MV-4-11 (cell line): ENCODE measurements at places on chromosomes 3 and 15.

GRCh38 chr3:177378168-177378567 lies 180.9 kb upstream of the TBL1XR1 start:
- no peak for DNase-seq

- no peak for DNase-seq
Measured at GRCh38 chr15:48418343-48418742, 87.1 kb downstream of the DUT start.

GRCh38 chr3:41103200-41103599 lies 96.1 kb upstream of the CTNNB1 start:
- no peak for DNase-seq

DNA sequence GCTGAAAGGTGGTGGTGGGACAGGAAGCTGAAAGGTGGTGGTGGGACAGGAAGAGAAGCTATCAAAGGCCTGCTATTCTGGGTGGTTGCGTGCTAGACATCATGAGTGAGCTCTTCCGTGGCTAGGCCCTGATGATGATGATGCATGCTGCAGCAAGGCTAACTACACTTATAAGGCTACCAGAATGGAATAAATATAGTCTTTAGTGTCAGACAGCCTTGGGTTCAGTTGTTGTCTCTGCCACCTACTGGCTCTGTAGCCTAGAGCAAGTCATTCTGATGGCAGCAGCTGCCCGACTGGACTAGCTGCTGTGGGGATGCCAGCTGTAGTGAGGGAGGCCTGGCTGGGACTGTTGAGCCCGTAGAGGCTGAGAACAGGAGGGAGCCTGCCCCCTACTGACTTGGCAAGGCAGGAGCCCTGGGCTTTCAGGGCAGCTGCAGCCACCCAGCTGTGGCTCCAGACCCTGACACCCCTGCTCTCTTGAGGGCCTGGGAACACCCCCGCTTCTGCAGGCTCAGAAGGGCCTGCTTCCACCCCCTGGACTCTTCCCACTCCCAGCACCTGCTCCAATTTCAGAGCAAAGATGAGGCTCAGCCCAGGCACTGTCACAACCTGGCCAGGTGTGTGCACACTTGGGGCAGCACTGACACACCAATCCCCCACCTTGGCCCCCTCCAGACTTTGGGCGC lies 21.4 kb upstream of the ZBED2 start:
- DNase-seq = no peak

DNA sequence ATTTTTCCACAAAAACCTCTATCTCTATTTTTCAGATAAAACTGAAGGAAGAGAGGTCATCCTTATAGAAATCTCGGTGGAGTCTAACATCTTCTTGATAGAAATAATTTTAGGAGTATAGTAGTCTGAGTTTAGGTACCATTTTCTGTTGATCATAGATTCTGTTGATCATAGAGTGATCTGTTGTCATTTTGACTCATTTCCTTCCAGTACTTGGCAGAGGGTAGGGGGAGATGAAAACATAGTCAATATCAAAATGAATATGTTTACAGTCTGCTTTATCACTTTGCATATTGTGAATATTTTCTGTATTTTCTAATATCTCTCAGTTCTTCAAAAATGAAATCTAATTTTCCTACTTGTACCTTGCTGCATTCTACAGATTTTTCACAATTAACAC lies 353.4 kb downstream of the FEZF2 start:
- DNase-seq = no peak

GRCh38 chr3:42539871-42540714 lies 37.6 kb downstream of the VIPR1 start:
- no peak for DNase-seq

GRCh38 chr3:142033292-142033691 lies 116.1 kb downstream of the TFDP2 start:
- DNase-seq = no peak

GRCh38 chr3:82378392-82378791 lies 616.9 kb upstream of the GBE1 start:
- no peak for DNase-seq

GRCh38 chr3:142993958-142994442 lies 7.4 kb upstream of the U2SURP start:
- DNase-seq = peak; percentile 86

GRCh38 chr3:63969876-63970275 lies 53.4 kb downstream of the PSMD6 start:
- no peak for DNase-seq

GRCh38 chr3:180987344-180987743 lies 2.2 kb downstream of the DNAJC19 start:
- no peak for DNase-seq

DNA sequence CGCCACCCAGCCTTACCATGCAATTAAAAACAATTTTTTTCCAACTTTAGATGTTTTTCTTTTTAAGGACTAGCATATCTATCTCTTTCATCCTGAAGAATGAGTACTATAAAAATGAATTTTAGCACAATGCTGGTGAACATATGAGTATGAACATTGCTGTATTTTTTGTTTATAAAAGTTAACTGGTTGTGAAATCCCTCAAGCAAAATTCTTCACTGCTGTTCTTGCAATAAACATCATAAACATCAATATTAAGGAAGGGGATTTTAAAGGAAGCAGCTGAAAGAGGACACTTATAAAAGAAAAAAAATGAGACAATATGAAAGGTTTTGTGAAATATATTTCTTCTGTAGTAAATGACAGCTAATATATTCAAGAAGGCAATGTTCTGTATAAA lies 3.0 kb downstream of the PLSCR4 start:
- no peak for DNase-seq

- no peak for DNase-seq
Measured at GRCh38 chr3:38226273-38226672, 39.3 kb upstream of the SLC22A13 start.

DNA sequence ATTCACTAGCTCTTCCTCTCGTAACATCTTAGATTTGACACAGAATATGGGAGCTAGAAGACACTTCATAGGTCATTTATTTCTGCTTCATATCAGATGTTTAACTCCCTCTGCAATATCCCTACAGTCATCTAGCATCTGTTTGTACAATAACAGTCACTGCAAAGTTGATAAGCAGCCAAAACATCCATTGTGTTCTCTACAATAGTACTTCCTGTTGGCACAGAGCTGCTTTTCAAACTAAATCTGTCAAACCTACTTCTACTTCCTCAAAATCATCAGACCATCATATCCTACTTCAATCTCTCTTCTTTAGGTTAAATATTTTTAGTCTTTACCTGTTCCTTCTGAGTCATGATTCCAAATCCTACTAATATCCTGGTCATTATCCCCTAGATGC lies 233.2 kb downstream of the FGF12 start:
- peak; percentile 21 for DNase-seq

GRCh38 chr3:13172644-13173013 lies 99.4 kb upstream of the IQSEC1 start:
- DNase-seq = no peak

DNA sequence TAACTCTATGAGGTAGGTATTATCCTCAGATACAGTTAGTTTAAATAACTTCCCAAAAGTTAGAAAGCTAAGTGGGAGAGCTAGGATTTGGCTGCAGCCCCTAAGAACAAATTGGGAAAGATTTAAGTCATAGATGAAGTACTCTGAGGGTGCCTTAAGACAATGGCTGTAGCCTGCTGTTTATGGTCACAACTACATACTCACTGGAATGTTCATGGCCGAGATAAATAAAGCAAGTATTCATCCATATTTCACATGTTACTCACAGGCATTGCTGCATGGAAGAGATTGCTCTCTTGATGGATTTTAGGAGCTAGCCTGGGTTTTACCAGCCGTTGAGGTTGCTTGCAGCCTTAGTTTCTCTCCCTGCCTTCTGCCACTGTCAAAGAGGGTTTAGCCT lies 145.0 kb downstream of the CMSS1 start:
- DNase-seq = no peak

DNA sequence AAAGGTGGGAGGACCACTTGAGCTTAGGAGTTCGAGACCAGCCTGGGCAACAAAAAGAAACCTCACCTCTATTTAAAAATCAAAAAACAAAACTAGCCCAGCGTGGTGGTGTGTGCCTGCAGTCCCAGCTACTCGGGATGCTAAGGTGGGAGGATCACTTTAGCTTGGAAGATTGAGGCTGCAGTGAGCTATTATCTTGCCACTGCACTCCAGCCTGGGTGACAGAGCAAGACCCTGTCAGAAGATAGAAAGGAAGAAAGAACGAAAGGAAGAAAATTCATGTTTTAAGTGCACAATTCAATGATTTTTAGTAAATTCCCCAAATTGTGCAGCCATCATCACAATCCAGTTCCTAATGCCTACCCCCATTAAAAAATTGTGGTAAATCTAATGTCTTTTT lies 7.8 kb downstream of the FSD2 start:
- DNase-seq = no peak
